ENCODE measurements at places on chromosomes 11 and 22.

DNA sequence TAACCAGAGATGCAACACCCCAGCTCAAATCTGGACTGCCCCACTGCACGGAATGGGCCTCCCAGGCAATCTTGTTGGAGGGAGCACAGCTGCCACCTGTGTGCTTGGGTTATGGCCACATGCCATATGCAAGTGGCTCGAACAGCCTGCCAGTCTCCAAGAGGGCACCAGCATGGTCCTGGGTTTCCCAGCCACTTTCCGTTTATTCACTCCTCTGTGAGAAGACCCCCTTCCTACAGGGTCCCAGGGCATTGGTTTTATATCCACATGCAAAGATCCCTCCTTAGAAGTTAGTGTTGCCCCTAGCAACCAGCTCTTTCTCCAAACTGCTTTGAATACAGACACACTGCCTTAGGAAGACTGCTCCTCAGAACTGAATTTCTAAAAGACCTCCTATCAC is 487.8 kb downstream of the BUD13 start:
- DNase-seq, result no peak

DNA sequence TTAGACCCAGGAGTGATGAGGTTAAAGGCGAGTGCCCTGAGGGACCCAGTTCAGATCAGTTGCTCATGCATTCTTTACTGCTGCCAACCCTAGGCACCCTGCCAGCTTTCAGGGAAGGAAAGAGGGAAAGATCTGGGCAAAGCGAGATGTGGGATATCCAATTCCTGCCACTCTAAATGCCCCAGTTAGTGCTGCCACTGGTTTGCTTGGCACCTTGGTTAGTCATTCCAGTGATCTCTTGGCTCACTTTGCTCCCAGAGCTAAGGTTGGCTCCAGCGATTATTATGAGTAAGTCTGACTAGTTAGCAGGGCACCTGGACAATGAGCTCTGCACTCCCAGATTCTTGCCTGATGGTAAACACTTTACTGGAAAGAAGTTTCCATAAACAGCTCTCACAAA is 85.0 kb downstream of the INSC start:
- DNase-seq, result no peak

DNA sequence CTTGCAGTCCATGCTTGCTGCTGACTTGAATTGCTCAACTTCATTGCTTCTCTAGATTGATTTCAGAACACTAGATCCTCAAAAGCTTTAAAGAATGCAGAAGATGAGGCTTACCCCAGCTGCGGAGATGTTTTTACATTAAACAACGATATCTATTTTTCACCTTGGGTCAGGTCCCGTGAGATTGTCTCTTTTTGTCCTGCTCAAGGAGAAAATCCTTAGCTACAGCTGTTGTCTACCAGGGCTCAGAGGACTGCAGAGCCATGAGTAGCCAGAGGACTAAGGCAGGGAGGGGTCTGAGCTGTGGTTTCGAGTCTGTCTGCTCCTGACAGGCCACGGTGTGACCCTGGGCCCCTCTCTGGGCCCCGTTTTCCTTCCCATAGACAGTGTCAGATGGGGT is 51.4 kb downstream of the PKNOX2 start:
- no peak for DNase-seq

- no peak for DNase-seq
These were observed 10.4 kb upstream of the THY1 start for GRCh38 chr11:119433358-119433725.

DNA sequence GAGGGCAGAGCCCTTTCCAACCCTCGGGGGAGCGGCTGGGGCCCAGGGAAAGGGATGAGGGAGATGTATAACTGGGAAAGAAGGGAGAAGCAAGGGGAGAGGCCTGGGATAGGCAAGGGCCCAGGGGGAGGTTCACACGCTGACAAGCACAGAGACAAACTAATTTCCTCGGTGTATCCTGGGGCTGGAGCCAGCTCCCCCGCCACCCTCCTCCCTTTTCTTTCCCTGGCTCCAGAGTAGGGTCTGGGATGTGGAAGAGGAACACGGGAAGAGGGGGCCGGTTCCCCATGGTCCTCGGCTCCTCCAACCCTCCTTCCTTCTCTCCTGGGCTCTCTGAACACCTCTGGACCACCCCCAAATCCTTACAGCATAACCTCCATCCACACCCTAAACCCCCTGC is 6.9 kb downstream of the CLCF1 start:
- DNase-seq, result no peak

- DNase-seq, result no peak
These were observed 10.6 kb downstream of the TMPRSS13 start for GRCh38 chr11:117918366-117919255.

DNA sequence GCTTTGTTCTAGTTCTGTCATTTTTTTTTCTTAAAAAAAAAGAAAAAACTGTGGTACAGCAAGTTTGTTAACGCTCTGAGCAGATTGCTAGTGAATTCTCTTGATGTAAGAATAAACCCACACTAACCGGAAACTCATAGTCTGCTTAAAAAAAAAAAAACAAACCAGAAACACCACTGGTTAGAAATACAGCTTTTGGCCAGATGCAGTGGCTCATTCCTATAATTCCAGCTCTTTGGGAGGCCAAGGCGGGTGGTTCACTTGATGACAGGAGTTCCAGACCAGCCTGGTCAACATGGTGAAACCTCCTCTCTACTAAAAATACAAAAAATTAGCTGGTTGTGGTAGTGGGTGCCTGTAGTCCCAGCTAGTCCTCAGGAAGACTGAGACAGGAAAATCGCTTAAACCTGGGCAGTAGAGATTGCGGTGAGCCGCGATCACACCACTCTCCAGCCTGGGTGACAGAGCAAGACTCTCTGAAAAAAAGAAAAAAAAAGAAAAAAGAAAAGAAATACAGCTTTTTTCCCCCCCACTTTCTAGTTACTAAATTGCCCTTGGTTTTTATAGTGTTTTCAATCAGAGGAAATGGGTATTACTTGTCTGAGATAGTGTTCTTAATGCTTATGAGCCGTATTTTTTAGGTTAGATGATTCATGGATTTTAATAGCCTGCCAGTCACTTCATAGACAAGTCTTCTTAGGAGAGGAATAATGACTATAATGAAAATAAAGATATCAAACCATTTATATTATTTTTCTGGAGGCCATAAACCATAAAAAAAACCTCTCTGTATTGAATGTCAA is 222.8 kb downstream of the DDX10 start:
- no peak for DNase-seq

DNA sequence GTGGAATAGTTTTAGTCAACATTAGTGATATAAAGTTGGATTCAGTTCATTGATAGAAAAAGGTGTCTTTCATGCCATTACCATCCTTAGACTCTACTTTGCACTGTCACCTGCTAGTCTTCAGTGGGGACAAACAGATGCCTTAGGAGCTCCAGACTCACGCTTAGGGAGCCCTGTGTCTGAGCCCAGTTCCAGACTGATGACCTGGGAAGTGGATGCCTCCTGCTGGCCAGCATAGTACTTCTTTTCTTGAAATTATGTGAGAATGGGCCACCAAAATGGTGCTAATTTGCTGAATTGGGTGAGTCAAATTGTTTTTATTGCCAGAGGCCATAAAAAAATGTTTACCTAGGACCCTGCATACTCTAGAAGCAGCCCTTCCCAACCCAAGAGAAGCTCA is 53.9 kb downstream of the NOX4 start:
- DNase-seq, result no peak

- no peak for DNase-seq
These were observed 10.9 kb downstream of the GAS2 start for GRCh38 chr11:22677153-22677903.

DNA sequence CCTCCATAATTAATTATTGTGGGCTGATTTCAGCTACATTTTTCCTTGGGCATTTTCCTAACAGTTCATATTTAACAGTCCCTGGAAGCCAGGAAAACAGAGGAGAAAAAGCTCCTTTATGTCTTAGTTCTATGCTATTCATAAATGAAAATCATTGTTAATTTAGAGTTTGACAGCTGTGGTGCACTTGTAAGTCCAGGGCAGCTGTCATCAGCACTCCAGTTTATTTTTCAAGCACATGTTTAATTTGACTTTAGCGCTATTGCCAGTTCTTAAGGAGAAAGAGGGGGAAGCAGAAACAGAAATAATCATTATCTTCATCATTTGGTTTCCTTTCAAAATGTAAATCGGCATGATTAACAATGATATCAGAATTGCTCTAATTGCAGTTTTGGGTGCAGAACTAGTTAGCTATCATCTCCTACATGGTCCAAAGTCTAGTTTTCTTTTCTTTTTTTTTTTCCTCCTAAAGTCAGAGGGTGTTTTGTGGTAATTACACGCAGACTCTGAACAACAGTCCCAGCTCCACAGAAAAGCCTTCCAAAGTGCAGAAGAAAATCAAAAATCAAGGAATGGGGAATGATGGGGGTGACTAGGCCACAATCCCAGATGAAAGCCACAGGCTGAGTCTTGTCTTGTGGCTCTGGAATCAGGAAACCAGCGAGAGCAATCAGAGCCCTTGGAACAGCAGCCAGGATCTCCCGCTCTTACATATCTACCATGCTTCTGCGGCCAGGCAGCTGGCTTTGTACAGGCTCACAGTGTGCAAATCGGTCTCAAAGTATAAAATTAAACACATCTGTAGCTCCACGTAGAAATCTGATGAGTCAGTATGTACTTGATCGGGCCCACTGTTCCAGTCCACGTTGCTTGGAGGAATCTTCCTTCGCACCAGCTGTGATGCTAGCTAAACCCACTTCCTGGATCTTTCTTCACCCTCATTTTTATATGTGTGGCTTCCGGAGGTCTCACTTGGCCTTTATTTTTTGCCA is 91.9 kb downstream of the SPON1 start:
- no peak for DNase-seq

- DNase-seq, result no peak
These were observed 492.9 kb upstream of the ANO3 start for GRCh38 chr11:25838918-25839625.

DNA sequence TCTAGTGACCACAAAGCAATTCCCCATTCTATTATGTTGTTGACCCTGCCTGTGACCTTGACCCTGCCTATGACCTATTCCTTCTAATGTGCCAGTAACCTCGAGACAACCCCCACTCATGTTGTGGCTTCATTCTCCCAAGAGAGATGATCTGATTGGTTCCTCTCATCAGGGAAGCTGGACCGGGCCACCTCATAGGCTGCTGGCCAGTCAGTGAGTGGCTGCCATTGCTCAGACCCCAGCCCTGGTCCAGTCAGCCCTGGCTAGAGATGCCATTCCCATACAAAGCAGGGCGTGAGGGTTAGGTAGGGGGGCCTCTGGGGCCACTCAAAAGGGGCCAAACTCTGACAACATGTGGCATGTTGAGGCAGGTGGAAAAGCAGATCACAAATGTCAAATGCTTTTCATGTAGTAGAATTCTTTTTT is 11.9 kb downstream of the SLC29A2 start:
- DNase-seq, result no peak

DNA sequence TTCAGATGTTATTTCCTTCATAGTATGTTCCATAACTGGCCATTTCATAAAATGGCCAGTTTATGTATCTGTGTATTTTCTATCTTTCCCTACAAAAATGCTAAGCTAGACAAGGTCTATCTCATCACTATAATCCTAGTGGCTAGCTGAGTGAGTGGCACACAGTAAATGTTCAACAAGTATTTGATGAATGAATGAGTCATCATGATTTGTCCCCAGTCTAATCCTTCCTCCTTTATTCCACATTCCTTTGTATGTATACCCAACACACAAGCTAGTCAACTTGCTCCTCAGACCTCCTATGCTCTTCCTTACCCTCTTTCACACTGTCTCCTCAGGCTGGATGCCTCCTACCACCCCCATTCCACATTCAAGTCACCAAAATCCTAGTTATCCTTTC is 12.5 kb downstream of the APLNR start:
- DNase-seq, result no peak

DNA sequence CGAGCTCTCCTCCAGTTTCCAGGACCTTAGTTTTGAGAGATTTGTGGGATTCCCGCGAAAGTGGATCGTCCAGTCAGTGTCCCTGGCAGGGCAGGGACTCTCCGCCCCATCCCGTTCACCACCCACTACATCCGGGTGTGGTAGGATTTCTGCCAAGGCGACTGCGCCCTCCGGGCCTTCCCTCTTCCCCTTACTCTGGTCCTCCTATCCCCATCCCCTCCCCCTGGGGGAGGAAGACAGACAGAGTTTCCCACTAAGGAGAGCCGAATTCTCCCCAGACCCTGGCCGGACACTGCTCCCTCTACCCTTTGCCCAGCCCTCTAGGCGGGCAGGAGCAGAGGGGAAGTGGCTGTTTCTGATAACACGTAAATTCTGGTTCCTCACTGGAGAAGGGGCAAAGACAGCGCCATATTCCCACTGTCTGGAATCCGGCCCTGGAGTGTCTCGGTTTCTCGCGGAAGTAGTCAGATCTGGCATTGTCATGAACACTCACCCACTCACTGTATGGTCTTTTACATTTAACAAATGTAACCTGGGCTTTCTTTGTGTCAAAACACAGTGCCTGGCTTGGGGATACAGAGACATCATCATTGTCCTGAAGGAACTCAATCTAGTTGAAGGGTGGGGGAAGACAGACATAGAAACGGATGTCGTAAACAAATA is 1.1 kb upstream of the NECTIN1 start:
- DNase-seq, result no peak

GRCh38 chr22:17823964-17824363 is 49.7 kb upstream of the BID start:
- DNase-seq, result no peak

GRCh38 chr22:38021206-38021605 is 36.0 kb upstream of the PICK1 start:
- no peak for DNase-seq

All from CD4-positive, alpha-beta T cell treated with Interleukin-10 for 1 hour (primary cell).